ENCODE measurements at places on chromosomes 5 and 9.

DNA sequence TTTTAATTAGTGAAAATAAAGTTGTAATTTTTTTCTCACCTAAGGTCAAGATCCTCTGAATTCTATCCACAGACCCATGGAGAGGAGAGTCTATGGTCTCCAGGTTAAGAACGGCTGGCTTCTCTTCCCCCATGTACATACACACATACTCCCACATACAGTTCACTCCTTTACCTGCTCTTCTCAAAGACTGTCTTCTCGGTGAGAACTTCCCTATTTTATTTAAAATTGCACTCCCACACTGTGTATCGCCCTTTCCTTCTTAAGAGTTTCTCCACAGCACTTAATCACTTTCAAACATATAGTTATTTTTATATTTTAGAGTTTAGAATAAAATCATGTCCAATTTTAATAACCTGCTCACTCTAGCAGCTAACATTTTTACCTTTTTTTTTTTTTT lies 3.6 kb upstream of the JADE2 start:
- no peak for DNase-seq

DNA sequence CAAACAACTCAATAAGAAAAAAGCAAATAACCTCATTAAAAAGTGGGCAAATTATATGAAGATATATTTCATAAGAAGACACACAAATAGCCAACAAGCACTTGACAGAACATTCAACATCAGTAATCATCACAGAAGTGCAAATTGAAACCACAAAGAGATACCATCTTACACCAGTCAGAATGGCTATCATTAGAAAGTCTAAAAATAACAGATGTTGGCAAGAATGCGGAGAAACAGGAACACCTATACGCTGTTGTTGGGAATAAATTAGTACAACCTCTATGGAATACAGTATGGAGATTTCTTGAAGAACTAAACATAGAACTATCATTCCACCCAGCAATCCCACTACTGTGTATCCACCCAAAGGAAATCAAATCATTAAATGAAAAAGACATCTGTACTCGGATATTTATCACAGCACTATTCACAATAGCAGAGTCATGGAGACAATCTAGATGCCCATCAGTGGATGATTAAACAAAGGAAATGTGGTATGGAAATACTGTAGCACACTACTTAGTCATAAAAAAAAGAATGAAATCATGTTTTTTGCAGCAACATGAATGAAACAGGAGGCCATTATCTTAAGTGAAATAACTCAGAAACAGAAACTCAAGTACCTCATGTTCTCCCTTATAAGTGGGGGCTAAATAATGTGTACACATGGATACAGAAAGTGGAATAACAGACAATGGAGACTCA lies 106.8 kb upstream of the FST start:
- no peak for DNase-seq

DNA sequence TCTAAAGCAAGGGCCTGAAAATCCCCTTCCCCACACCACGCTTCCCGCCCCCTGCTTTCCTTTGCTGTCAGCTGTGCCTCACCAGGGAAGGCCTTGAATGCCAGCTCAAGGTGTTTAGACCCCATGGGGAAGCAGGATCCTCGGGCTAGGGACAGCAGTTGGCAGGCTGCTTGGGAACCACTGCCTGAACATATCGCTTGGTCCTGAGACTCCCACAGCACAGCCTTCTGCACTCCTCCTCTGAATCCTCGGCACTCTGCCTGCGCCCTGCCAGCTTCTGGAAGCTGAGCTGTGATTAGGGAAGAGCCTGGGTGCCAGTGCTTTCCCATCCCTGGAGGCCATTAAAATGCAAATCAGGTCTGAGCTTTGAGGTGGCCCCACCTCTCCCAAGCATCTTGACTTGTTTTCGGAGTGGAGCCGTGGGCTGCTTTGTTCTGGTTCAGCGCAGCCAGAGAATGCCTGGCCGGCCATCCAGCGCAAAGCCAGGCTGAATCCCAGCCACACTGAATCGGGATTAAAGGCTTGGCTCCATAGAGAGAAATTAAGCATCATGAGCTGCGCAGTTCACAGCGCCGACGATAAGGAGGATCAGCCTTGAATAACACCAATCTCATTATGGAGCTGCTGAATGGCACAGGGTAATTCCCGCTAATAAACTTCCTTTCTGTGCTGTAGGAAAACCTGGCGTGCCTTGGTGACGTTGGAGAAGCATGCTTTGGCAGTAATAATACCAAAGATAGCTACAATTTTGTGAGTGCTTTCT lies 40.0 kb downstream of the AMBP start:
- DNase-seq = no peak

DNA sequence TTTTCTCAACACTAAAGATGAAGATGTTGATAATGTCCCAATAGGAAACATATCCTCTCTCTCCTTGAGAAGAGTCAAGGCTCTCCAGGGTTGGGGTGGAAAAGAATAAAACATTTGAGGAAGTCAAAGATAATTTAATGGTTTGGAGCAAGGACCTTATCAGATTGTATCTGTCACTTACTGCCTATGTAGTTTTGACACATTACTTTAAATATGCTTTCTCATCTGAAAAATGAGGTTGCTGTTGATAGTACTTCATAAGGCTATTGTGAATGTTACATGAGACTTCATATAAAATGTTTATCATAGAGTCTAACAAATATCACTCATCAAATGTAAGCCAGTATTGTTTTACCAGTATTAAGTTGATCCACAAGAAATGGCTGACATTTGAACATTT lies 48.7 kb downstream of the BAAT start:
- no peak for DNase-seq

DNA sequence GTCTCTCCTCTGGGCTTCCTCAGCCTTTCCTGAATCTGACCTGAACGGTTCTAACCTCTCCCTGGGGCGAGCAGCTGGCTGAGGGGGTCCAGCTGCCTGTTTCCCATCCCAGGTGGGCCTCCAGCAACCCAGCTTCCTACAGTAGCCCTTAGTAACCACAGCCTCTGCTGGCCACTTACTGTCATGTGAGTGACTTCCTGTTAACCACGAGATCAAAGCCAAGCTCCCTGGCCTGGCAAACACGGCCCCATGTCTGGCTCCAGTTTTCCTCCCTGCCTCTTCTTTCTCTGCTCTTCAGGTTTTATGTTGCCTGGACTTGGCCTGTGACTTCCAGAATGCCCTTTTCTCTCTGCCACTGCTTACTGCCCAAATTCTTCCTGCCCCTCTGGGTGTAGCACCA lies 47.2 kb upstream of the DAB2IP start:
- DNase-seq = no peak

GRCh38 chr5:58545912-58546311 lies 37.0 kb upstream of the RAB3C start:
- DNase-seq = no peak

DNA sequence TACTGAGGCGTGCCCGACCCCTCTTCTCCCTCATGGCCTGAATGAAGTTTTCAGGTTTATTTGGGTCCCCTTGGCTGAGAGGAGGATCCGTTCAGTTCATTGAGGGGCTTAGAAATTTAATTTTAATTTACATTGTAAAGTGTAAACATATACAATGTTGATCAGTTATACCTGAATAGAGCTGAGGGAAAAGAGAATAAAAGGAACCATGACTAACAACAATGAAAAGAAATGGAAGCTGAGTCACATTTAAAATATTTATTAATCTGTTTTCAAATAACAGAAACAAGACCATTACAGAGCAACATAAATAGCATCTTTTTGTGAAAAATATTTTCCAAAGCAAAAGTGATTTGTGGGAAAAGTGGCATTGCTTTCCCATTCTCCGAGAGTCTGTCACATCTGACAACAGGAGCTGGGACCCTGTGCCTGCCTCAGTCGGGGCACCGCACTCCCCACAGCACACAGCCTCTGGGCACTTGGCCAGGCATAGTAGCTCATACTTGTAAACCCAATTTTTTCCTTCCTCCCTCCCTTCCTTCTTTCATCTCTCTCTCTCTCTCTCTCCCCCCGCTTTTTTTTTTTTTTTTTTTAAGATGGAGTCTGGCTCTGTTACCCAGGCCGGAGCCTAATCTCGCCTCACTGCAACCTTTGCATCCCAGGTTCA lies 28.7 kb downstream of the PROP1 start:
- no peak for DNase-seq

- DNase-seq = no peak
Observed at GRCh38 chr5:57311921-57312735, 138.3 kb downstream of the GPBP1 start.

- DNase-seq = no peak
Observed at GRCh38 chr9:35666045-35666444, 1.1 kb upstream of the ARHGEF39 start.

GRCh38 chr9:14303100-14303499 lies 10.8 kb downstream of the NFIB start:
- no peak for DNase-seq

GRCh38 chr9:91207729-91208418 lies 153.8 kb downstream of the AUH start:
- no peak for DNase-seq

GRCh38 chr5:108251350-108251749 lies 130.5 kb downstream of the FBXL17 start:
- no peak for DNase-seq

DNA sequence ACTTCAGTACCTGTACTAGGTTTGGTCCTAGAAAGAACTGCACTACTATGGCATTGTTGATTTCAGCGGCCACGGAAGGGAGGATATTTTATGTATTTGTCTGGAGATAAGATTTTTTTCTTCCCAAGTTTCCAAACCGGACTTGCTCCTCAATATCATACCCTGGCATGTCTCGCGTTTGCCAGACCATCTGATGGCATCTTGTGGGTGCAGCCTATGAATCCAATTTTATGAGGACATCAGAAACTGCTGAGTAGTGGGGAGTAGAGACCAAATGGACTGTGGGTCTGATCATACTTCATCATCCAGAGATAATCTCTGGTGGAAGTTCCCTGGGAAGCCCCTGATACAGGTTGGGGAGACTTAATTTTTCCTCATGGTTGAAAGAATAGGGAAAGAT lies 716.1 kb upstream of the WWC1 start:
- DNase-seq = no peak

DNA sequence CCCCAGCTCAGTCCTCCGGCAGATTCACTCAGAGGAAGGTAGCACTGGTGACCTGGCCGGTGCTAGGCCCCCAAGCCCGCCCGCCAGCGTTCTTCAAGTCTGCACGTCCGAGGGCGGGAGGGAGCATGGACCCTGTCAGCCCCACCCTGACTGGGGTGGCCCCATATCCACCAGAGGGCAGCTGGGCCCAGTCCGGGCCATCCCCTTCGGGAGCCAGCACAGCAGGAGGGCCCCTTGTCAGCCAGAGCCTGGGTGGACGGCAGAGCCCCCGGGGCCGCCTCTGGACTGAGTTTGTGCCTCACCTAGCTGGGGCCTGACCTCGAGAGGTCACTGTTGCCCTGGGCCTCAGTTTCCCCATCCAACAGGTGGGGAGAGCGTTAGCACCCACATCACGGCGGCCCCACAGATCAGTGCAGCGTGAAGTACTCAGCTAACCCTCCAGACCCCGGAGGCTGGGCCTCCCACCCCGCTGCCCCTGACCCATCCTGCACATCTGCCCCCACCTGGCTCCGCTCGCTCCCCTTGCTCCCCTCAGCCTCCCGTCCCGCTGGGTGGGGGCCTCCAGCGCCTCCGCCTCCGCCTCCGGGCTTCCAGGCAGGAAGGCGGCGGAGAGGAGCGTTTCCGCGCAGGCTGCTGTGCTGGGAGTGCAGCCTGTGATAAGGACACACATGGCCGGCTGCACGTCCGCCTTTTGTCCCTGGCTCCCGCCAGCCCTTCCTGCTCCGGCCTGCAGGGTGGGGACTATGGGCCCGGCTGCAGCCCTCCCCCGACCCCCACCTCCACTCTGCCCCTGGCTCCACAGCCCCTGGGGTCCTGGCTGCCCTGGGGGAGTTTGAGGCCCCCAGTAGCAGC lies 16.6 kb upstream of the EGFL7 start:
- no peak for DNase-seq

DNA sequence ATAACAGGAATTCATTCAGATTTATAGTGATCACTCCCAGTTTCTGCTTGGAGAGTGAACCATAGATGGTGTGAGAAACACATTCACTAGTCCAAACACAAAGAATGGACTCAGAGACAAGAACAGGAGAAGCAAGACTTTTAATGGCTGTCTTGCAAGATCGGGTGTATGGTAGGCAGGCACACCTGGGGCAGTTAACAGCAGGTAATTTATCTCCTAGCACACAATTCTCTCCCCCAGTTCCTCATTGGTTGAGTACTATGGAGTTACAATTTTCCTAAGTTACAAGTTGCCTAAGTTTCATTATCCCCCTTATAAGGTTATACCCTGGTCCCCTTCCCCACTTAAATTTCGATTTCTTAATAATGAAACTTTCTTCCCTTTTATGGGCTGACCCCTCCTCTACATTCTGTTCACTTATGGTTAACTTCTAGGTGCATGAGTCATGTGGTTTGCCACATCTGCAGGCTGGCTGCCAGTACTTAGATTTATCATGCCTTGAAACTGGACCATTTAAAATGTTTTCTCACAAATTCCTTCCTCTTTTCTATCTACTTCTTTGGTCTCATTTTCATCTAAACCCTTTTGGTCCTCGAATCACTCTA lies 623.3 kb downstream of the HINT1 start:
- DNase-seq = no peak

DNA sequence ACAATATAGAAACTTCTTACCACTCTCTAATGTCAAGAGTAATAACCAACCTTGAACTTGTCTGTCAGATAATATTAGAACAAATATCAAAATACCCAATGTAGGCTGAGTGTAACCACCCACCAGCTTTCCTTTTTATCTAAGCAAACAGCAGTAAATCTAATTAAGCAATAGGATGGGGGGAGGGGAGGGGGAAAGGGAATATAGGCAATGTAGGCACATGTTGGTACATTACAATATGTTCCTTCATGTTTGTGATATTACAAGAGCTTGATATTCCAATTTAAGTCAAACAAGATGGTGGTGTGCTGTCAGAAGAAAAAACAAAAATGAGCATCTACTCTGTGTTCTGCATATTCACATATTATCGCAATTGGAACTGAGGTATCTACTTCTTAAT lies 158.2 kb downstream of the DENND1A start:
- no peak for DNase-seq
